ENCODE measurements at places on chromosomes 6 and 20.

GRCh38 chr20:24403406-24403805 lies 66.0 kb upstream of the SYNDIG1 start:
- peak; percentile 16 for DNase-seq

DNA sequence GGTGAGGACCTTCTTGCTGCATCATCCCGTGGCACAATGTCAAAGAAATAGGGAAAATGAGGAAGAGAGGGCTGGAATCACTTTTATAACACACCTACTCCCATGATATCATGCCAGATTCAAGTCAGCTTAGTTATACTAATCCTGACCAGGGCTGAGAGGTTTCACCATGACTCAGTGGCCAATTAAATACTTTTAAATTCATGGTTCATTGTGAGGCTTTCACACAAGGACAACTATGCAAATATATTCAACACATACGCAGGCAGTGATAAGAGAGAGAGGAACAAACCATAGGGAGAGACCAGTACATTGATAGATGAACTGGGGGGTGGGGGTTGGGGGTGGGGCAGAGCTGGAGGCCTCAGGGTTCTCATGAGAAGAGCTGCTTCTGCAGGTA lies 313.1 kb downstream of the LRFN2 start:
- DNase-seq, result no peak

DNA sequence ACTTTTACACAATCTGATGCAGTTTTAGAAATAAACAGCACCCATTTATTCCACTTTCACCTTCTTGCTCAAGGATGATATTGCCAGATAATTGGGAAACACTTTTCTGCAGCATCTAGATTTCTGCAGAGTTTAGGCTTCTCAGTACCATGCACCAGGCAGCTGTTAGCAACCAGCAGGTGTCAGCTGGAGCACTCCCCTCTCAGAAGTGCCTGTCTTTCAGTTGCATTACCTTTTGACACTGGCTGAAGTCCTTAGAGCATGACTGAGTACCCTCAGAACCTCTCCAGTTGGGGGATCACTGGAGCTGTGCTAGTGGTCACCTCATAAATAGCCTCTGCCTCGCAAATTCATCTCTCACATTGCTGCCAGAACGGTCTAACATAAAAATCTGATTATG lies 91.2 kb downstream of the DNAH8 start:
- DNase-seq, result no peak

DNA sequence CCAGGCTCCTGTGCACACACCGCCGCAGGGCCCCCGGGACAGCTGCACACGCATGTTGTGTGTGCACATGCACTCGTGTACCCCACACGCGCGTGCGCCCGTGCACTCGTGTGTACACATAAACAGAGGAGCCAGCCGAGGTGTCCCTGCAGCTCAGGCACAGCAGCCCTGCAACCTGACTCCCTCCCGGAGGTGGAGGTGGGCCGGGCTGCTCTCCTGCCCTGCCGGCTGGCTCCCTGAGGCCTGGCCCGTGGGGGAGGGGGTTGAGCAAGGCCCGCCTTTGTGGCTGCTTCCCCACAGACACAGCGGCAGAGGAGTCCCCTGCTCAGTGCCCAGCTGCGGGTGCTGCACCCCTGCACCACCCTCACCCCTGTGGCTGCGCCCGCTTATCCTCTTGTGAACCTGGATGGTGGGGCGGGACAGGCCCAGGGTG lies 624 bp downstream of the RBBP8NL start:
- no peak for DNase-seq

DNA sequence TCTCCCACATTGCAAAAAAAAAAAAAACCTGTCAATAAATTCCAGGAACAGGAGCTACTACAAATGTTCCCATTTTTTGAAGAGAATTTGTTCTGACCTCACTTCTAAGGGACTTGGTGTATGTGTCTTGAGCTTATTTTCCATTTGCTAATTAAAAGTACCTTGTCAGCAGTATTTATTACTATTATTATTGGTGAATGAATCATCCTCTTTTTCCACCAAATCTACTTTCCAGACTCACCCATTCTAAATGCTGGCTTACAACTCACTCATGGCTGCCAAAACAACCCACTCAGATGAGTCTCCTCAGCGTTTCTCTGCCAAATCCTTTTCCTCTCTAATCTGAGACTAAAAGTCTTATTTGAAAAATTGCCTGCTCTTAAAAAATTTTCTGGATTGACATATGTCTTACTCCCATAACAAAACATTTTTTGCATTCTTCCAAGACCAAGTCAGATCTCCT lies 33.2 kb upstream of the TASP1 start:
- DNase-seq, result peak; percentile 53

DNA sequence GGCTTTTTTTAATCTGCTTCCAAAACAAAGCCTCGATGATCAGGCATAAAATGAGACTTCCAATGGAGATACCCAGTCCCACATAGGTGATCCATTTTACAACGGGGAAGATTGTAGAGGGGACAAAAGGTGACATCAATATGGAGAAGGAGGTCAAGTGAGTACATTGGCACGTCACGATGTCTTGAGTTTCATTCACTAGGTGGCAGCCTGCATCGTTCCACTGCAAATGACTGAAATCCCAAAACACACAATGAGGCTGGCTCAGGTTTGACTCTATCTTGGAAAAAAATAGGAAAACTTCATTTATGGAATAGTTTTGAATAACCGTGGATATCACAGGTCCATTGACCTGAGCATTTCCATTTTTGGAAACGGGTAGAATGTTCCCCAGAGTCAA lies 32.5 kb downstream of the ADGRF1 start:
- no peak for DNase-seq

DNA sequence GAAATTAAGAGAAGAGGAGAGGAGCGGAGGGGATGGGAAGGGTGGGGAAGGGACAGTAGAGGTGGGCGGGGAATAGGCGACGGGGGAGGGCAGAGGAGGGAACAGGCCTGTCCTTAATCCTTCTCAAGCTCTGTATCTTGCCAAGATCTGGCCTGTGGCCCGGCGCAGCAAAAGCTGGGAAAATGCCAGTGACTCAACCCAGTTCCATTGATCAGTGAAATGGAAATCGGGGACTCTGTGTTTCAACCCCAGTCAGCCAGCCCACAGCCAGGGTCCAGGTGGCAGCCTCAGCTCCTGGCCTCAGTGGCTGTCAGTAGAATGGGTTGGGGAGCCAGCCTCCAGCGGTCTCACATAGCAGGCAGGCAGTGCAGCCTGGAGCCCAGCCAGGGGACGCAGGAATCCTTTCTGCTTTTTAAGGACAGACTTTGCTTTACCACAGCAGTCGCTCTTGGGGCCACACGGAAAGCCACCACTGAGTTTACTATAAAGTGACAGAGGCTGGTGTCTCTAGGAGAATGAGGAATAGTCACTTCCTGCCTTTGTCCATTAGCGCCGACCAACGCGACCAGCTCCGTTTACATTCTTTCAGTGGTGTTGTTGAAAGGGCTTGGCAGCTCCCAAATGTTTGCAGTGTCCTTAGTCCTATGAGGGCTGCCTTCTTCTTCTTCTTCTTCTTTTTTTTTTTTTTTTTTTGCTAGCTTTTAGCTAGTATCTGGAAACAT lies 128.0 kb downstream of the RIN2 start:
- DNase-seq, result peak; percentile 86

DNA sequence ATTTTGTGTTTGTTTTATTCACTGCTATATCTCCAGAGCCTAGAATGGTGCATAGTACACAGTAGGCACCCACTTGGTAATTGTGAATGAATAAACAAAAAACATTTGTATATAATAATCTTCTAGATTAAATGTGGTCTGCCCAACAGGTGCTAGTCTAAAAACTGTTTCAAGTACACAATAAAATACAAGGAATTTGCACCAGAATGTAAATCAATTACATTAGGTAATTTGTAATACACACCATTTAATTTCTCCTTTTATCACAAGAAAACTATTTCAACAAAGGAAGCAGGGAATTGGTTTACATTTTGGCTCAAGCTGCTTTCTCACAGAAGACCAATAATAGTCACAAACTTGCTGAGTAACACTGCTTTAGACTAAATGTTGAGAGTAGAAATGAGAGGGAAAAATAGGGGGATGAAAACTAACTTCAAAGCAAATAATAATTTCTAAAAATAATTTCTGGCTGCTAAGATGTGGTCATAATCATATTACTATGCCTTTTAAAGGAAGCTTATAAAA lies 22.1 kb downstream of the RUNX2 start:
- no peak for DNase-seq

GRCh38 chr6:13296536-13296997 lies 31.8 kb downstream of the TBC1D7 start:
- DNase-seq, result no peak

DNA sequence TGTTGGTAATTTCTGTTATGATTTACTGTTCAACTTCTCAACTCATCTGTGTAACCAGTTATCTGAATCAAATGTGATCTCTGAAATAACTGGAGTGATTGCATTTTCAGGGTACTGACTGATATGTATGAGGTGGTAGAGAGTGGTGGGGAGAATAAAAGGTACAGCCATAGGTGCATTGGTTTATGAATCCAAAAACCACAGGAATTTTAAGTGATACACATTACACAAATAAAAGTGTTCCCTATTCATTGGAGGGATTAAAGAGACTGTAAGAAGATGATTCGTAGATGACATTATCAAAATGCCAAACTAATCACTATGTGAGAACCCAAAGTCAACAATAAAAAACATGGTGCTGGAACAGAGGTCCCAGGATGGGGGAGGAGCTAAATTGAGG lies 158.7 kb upstream of the RSPO3 start:
- no peak for DNase-seq

GRCh38 chr6:133752129-133752528 lies 136.8 kb upstream of the TCF21 start:
- no peak for DNase-seq

- DNase-seq, result peak; percentile 98
These were observed 57.1 kb downstream of the KIZ start for GRCh38 chr20:21182832-21183563.

GRCh38 chr20:21083825-21084325 lies 22.3 kb downstream of the LINC00237 start:
- no peak for DNase-seq

GRCh38 chr6:134451529-134451928 lies 133.6 kb upstream of the SGK1 start:
- no peak for DNase-seq

- no peak for DNase-seq
These were observed 24.2 kb downstream of the KLHL31 start for GRCh38 chr6:53641348-53641747.

GRCh38 chr6:79201983-79202382 lies 32.5 kb downstream of the HMGN3 start:
- no peak for DNase-seq

GRCh38 chr20:6623989-6624388 lies 143.5 kb upstream of the BMP2 start:
- no peak for DNase-seq

DNA sequence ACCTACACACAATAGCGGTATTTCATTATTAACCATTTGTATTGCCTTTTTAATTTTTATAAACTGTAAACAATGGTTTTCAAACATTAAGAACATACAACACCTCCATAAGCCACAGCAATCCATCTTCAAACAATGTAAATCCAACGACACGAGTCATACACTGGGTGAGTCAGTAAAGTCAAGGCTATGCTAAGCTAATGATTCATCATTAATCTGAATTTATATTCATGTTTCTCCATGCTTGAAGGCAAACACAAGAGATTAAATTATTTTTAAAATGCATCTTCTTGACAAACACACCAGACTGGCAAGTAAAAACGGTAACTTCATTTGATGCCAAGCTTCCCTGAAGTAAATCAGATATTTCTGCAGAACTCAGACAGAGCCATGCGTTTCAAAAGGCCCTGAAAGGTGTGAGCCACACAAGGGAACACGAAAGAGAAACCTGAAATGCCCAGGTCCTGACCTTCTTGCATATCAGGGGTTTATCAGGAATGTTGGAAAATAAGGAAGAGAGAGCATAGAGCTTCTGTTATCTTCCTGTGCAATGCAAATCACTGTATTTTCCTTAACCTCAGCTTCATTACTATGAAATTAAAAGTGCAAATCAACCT lies 162.5 kb downstream of the ALDH8A1 start:
- DNase-seq, result peak; percentile 69

GRCh38 chr20:35404614-35405259 lies 7.0 kb downstream of the UQCC1 start:
- no peak for DNase-seq

GRCh38 chr20:42531508-42531961 lies 658.2 kb downstream of the PTPRT start:
- DNase-seq, result no peak

DNA sequence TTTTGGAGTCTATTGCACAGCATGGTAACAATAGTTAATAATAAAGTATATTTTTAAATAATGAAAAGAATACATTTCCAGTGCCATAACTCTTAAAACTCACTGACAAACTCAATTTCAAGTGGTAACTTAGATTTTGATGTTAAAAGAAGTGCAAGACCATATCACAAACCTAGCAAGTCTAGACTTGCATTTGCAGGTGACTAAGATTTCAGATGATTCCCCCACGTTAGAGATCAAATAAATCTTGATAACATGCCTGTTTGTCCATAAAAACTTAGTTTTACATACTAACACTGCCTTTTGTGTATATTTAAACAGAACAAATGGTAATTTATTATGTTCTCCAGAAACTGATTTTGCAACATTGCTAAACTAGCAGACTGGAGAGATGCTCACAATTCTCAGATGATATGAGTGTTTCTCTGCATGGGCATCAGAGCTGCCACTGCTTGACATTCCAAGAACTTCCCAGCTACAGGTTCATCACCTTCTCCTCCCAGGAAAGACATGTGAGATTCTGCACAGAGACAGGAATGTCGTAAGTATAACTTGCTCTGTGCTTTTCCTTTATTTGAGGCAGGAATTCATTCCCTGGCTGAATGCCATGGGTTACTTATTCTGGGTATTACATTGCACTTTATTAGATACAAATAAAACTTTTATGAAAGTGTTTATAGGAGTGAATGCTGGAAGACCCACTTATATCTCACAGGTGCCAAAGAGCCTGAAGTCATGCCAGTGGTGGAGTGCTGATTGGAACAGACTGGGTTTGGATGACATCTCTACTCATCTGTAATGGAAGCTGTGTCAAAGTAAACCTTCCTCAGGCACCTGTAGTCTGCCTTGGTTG lies 160.2 kb upstream of the FOXA2 start:
- DNase-seq, result peak; percentile 17

GRCh38 chr20:825710-826421 lies 7.6 kb upstream of the FAM110A start:
- DNase-seq, result peak; percentile 53

DNA sequence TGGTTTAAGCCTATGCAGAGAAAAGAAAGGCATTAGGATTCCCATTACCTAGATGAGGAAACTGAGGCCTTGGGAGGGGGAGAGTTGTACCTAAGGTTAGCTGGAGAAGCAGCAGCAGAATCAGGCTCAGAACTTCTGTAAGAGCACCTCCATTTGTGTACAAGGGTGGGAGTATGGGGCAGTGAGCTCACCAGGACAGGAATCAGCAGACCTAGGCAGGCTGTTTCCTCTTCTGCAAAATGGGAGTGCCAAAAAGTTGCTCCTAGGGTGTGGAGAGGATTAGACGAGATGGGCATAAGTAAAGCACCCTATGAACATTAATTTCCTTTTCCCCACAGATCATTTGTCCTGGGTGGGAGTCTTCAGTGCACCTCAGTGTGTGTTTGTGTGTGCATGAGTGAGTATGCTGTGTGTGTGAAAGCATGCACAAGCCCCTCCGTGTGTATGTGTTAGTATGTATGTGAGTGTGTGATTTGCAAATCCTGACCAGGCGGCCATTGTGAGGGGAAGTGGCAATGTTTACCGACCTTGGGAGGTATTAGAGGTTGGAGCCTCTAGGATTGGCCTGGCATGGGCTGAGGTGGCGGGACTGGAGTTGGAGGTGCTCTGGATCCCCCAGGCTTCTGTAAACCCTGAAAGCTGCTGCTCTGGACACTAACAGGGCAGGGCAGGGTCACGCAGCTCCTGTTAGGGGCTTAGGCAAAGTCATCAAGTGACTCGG lies 78.8 kb downstream of the VEGFA start:
- DNase-seq, result no peak

Measured in EH (cell line).